Spleen (tissue), 13 donors: ENCODE measurements at places on chromosomes 4 and X. TPM values are rescaled to one million over a fixed set of nuclear protein-coding genes. Genes with fewer than 3 reads are reported as not detected.
A peak's percentile ranks its signal among the peaks of the same experiment; 100 is the strongest.

Gene VCX2
- not detected for polyA plus RNA-seq

Gene ZCCHC18
- 12.0 TPM for polyA plus RNA-seq

Gene PDE5A
- 1.3 TPM for polyA plus RNA-seq

Gene TEX13D
- 0.03 TPM for polyA plus RNA-seq

Gene SHOX
- polyA plus RNA-seq = not detected

Gene STOX2
- 2.0 TPM for polyA plus RNA-seq

Gene CXCL6
- polyA plus RNA-seq = 17.8 TPM

Gene NOX1
- polyA plus RNA-seq = not detected

Gene ATP2B3
- not detected for polyA plus RNA-seq

Gene TIGD2
- 2.8 TPM for polyA plus RNA-seq

Gene DSPP
- polyA plus RNA-seq = not detected

DNA sequence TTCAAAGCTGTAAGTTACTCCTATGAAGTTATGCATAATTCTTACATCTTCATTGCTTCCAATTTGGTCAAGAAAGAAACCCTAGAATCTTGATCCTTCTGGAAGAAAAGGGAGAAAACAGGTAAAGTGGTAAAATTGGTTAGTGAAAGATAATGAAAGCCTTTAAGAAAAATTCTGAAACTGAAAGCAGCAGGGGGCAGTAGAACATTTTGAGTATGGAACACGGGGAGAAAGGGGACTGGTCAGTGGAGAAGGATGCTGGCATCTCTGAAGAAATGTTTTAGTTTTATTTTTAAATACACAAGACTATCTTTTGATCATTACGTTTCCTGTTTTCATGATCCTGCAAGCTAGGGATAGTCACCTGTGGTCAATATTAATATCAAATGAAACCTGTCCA, 54.3 kb downstream of the SLIT2 start:
- H3K27ac ChIP-seq = no peak overlapping the region
- no peaks in the 10 kb centered on the region for H3K36me3 ChIP-seq
- H3K4me3 ChIP-seq = no peak overlapping the region
- DNase-seq = no peak
- H3K27me3 ChIP-seq = no peaks in the 10 kb centered on the region

GRCh38 chr4:83115656-83116285, 1.2 kb upstream of the PLAC8 start:
- no peaks in the 10 kb centered on the region for H3K27me3 ChIP-seq
- peak overlapping the region; percentile 95 for H3K27ac ChIP-seq
- H3K4me1 ChIP-seq = peaks cover 25% of the 10 kb centered on the region
- DNase-seq = no peak

- H3K36me3 ChIP-seq = no peaks in the 10 kb centered on the region
- peaks cover 3% of the 10 kb centered on the region for H3K4me1 ChIP-seq
- no peak for DNase-seq
- H3K27me3 ChIP-seq = peaks cover 32% of the 10 kb centered on the region
- no peak overlapping the region for H3K27ac ChIP-seq
These were observed 2.0 kb downstream of the NDST3 start for GRCh38 chr4:118036336-118036735.

DNA sequence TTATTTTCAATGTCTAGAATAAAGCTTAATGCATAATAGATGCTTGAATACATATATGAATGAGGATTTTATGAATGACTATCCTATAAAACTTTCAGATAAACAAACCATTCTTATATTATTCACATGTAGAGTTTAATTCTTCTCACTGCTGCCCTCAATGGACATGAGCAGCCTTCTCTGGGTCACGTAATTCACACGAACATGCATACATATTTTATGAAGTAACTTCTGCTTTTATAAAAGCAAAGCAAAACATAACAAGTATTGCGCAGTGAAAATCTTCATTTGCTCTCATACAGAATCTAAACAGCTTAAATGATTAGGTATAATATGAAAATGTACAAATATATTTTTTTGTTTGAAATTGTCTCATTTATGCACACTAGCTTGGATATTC, 116.7 kb downstream of the TMA16 start:
- H3K4me1 ChIP-seq = peaks cover 40% of the 10 kb centered on the region
- no peaks in the 10 kb centered on the region for H3K36me3 ChIP-seq
- H3K27ac ChIP-seq = peak overlapping the region; percentile 84
- no peaks in the 10 kb centered on the region for H3K27me3 ChIP-seq
- peak overlapping the region; percentile 41 for H3K4me3 ChIP-seq

GRCh38 chrX:129360175-129360574, 163.1 kb downstream of the SMARCA1 start:
- no peak overlapping the region for H3K4me3 ChIP-seq
- H3K36me3 ChIP-seq = no peaks in the 10 kb centered on the region
- H3K27me3 ChIP-seq = no peaks in the 10 kb centered on the region
- H3K4me1 ChIP-seq = no peaks in the 10 kb centered on the region

GRCh38 chr4:72352711-72353110, 216.3 kb downstream of the ADAMTS3 start:
- H3K4me3 ChIP-seq = no peak overlapping the region
- H3K36me3 ChIP-seq = no peaks in the 10 kb centered on the region
- no peak overlapping the region for H3K27ac ChIP-seq
- no peaks in the 10 kb centered on the region for H3K4me1 ChIP-seq

GRCh38 chr4:160175064-160175643, 1072.3 kb downstream of the RAPGEF2 start:
- DNase-seq = peak; percentile 48
- no peaks in the 10 kb centered on the region for H3K36me3 ChIP-seq
- H3K27me3 ChIP-seq = no peaks in the 10 kb centered on the region
- no peaks in the 10 kb centered on the region for H3K4me1 ChIP-seq
- no peak overlapping the region for H3K4me3 ChIP-seq

DNA sequence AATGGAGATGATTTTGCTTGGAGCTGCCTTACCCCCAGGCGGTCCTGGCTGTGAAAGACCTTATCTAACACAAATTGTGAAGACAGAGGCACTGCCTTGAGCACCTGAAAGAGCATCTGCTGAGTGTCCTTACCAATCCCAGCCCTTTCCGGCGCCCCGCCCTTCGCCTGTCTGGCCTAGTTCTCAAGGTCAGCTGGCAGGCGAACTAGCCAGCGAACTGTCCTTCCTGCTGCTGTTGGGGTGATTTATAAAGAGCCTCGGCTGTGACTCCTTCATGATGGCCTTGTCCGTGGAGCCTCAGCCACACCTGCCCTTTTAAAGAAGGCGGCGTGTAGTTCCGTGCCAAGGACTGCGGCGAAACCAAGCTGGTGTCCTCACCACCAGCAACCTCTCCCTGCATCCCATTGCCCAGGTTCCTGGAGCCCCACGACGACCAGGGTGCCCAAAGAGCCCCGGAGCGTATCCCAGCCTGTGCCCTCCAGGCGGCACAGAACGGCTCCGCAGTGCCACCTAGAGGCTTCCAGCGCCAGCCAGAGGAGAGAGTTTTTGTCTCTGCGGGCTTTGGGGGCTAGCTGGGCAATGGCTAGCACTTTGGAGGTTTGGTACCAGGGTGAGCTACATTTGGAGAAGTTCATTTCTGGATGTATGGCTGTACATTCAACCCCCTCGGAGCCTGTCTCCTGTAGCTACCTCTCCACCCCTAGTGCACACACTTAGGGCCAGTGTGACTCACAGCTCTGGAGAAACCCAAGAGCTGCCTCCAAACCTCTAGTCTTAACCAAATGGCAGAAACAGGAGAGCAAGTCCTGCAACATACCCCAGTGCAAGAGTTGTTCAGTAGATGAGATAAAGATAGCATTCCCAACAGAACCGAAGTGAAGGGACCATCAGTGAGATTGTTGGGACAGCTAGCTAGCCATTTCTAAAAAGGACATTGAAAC, 36.8 kb upstream of the VMA21 start:
- DNase-seq = peak; percentile 72
- peaks cover 5% of the 10 kb centered on the region for H3K27me3 ChIP-seq
- H3K36me3 ChIP-seq = no peaks in the 10 kb centered on the region
- no peaks in the 10 kb centered on the region for H3K4me1 ChIP-seq
- H3K27ac ChIP-seq = no peak overlapping the region

- H3K4me3 ChIP-seq = peak within 1 kb of the TSS; percentile 36
- no peaks in the 10 kb centered on the region for H3K36me3 ChIP-seq
- peaks cover 22% of the 10 kb centered on the region for H3K4me1 ChIP-seq
- peaks cover 69% of the 10 kb centered on the region for H3K27me3 ChIP-seq
- peak; percentile 73 for DNase-seq
- no peak within 1 kb of the TSS for H3K27ac ChIP-seq
These were observed at the start of gene PROM1 for GRCh38 chr4:16083241-16084191. TSS of gene PROM1 (minus strand) at chr4:16084023. CDS start at chr4:16075906, 8,117 bp downstream.

DNA sequence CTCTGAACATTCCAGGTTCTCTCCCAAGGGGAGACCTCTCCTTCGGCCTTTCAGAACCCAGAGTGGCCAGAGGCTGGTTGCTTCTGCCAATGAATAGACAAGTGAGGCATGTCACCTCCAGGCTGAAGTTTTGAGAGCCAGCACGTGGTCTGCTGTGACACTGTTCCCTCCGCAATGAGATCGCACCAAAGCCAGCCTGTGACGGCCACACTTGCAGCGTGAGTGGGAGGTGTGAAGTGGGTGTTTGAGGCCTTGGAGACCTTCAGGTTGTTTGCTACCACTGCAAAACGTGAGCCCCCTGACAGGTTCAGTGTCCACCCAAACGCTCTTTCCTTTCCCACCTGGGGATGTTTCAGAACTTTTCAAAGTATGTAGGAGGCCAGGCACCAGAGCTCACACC, 81.0 kb downstream of the WFS1 start:
- no peaks in the 10 kb centered on the region for H3K4me1 ChIP-seq
- no peaks in the 10 kb centered on the region for H3K36me3 ChIP-seq
- no peak overlapping the region for H3K27ac ChIP-seq
- DNase-seq = no peak
- no peak overlapping the region for H3K4me3 ChIP-seq
- no peaks in the 10 kb centered on the region for H3K27me3 ChIP-seq

DNA sequence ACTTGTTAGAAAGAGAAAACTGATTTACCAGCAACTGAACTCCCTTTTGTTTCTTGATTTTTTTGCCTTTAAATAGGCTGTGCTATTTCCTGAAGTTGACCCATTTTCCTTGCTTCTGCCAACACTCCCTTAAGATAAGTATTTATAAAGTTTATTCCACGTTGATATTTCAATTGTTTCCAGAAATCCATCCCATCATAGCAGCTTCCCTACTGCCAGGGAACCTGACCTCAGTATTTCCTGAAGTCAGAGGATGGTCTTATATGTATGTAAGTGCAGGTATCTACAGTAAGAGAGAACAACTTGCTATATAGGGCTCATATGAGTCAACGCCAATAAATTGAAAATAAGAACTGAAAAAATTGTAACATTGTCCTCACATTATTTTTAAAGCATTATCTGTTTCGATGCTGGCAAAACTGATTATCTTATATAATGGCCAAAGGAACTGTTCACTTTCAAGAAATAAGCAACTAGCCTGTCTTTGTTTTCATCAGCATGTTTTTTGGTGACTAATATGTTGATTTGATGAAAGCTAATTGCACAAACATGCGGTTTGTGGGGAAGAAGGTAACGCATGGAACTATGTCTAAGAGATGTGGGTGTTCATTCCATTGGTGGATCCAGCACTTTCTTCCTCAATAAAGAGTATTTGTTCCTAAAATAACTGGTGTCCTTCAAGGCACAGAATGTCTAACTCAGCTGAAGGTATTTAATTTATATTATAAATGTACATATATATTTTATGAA, 4.7 kb downstream of the LIMCH1 start:
- DNase-seq = no peak
- no peaks in the 10 kb centered on the region for H3K36me3 ChIP-seq
- no peaks in the 10 kb centered on the region for H3K4me1 ChIP-seq
- H3K27ac ChIP-seq = peak overlapping the region; percentile 81
- no peak overlapping the region for H3K4me3 ChIP-seq

DNA sequence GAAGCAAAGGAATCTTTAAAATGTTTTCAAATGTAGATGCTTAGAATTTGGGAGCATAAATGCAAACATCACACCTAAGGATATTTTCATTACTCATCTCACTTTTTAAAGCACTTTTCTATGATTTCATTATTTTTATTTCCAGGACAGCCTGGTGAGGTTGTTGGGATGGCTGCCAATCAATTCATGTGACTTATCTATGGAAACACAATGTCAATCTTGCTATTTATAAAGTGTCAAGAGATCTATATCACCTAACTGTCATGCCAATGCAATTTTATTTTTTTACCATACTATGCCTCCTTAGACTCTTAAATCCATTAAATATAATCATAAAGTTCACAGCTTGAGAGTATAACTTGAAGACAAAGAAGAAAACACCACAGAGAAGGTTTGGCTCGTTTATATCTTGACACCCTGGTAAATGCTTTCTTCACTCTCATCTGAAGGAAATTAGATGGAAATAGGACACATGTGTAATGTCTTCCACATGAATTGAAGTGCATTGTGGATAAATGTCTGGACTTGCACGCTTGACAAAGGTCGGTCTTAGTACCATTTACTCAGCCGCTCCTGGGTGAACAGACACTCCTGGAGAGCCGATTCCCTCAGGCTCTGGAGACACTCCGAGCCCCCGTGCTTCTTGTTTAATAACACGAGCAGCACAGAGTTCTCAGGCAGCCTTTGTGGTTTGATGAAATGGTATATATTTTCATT, 425.7 kb upstream of the FAT1 start:
- no peak overlapping the region for H3K4me3 ChIP-seq
- no peaks in the 10 kb centered on the region for H3K36me3 ChIP-seq
- no peaks in the 10 kb centered on the region for H3K4me1 ChIP-seq
- H3K27ac ChIP-seq = no peak overlapping the region
- no peak for DNase-seq

GRCh38 chr4:94244829-94245185, 37.1 kb downstream of the SMARCAD1 start:
- no peaks in the 10 kb centered on the region for H3K27me3 ChIP-seq
- DNase-seq = no peak
- H3K27ac ChIP-seq = no peak overlapping the region
- no peak overlapping the region for H3K4me3 ChIP-seq
- peaks cover 85% of the 10 kb centered on the region for H3K36me3 ChIP-seq

DNA sequence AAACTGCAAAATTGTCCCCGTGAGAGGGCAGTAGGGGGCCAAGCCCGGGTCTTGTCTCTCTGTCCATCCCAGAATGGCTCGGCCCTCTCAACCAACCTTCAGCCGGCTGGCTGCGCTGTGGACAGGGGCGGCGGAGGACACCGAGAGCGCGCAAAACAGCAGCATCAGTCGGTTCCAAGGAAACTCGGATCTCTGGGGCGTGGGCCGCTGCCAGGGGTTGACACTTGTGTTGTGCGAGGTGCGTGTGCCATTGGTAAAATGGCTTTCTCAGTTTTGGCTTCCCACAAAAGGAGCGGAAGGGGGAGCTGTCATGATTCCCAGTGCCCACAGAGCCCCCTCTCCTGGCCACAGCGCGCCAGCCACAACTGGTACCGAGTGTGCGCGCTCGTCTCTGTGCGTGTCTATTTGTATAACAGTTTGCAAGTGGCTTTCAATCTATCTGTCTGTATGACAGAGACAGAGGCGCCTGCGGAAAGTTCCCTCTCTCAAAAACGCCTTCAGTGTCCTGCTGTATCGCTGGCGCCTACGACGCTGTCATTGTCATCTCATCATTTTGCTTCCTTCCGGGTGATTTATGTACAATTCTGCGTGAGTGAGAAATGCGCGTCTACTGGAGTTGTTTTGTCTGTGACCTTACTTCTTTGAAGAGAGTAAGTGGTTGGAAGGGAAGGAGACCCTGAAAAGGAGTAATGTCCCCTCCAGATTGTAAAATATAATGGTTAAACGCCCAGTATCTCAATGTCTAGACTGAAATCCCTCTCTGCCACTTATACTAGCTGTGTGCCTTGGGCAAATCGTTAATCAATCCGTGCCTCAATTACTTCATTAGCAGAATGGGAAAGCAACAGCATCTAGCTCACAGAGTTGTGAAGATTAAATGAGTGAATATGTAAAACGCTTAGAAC, 1.8 kb downstream of the DKK2 start:
- no peak overlapping the region for H3K27ac ChIP-seq
- H3K36me3 ChIP-seq = no peaks in the 10 kb centered on the region
- peaks cover 25% of the 10 kb centered on the region for H3K4me1 ChIP-seq
- no peak overlapping the region for H3K4me3 ChIP-seq
- peaks cover 5% of the 10 kb centered on the region for H3K27me3 ChIP-seq
- DNase-seq = peak; percentile 75
